ENCODE measurements at places on chromosomes 5 and 9. TPM values are rescaled to one million over a fixed set of nuclear protein-coding genes. Genes with fewer than 3 reads are reported as not detected.
A peak's percentile ranks its signal among the peaks of the same experiment; 100 is the strongest.

GRCh38 chr5:67971223-67971830 is 244.2 kb upstream of the PIK3R1 start:
- no peak for DNase-seq

GRCh38 chr9:93594041-93594756 is 17.8 kb downstream of the PHF2 start:
- no peak for DNase-seq

- peak; percentile 42 for DNase-seq
Measured at GRCh38 chr5:140882591-140882899, 621 bp downstream of the PCDHA13 start.

GRCh38 chr9:131530546-131530919 is 530 bp downstream of the UCK1 start:
- no peak for DNase-seq

DNA sequence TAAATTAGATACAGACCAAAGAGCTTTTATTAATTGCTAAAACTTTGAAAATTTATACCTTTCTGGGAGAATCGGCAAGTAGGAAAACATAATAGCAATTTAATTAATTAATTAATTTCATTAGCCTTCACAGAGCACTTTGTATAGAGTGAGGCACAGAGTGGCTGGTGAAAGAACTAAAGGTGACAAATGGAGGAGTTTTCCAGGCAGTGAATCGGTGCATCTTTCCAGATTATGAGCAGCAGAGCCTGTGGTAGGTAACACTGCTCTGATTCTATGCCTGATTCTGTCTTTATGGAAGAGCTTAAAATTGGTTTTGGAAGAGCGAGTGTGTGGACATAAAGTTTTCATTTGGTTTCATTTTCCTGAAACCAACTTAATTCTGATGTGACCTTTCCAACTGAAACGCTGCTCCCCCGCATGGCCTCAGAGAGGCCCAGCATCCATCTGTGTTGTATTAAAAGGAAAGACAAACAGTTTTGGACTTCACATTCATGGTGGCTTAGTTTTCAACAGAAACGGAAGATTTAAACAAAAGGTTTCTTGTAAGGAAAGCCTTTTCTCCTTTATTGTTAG is 188.9 kb upstream of the RPS23 start:
- DNase-seq: no peak

DNA sequence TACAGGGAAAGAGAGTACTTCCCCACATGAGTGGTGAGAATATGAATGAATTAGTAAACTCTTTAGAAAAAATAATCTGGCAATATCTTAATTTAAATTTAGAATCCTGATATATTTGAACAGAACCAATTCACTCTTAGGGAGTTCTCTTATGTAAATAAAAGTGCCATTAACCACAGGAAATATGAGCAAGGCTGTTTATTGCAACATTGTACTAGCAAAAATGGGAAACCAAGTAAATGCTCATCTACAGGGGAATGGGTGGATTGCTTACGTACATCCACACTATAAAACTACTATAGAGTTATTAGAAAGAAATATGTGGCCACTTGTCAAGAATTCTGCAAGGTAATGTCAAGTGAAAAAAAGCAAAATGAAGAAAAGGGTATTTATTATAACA is 274.5 kb downstream of the TLE1 start:
- DNase-seq: no peak

DNA sequence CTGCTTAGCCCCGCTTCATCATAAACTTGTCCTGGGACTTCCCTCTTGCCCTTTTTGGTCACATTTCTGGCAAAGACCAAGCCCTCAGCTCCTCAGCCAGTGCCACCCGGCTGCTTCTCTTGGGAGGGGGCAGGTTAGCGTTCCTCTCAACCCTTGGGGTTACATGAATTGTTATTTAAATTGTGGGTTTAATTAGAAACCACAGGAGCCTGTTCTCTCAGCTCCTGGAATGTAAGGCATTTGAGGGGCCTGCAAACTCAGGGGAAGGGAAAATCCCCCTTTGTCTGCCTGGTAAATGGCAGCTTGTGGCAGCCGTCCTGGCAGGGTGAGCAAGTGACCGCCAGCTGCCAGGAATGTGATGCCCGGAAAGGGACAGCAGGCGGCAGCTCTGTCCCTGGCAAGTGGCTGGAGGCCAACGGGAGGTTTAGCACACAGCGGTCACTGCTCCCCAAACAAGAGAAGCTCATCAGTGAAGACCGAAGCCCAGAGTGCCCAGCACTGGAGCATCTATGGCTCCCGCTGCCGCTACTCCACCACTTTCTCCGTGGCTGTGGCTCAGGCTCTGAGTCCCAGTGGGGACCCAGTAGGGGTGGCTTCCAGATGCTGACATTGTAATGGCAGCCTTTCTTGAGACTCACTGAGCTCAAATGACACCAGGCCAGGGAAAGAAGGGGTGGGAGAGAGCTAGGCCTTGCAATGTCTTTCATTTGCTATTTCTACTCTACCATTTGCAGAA is 51.7 kb downstream of the SHB start:
- DNase-seq: peak; percentile 64

DNA sequence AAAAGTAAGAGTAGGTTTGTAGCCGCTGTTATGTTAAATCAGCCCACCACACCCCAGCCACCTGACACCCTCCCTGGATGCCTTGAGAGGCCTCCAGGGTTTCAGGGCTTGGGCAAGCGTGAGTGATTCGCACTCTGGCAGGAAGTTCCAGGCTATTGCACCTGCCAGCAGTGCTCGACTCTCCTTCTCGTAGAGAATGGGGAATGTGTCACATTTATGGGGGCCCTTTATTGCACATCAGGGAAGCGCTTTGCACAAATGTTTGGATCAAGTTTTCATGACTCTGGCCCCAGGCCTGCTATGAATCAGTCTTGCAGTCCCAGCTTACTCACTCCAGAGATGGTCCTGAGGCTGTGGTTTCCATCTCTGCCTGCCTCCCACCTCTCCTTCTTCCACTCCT is 66.1 kb upstream of the ADRA1B start:
- no peak for DNase-seq

DNA sequence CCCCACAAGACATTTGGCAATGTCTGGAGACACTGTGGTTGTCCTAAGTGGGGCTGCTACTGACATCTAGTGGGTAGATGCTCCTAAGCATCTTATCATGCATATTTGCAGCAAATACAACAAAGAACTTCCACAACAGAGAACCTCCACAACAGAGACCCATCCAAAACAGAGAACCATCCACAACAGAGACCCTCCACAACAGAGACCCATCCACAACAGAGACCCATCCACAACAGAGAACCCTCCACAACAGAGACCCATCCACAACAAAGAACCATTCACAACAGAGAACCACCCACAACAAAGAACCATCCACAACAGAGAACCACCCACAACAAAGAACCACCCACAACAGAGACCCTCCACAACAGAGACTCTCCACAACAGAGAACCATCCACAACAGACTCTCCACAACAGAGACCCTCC is 32.8 kb downstream of the ARPC5L start:
- no peak for DNase-seq

- DNase-seq: no peak
Measured at GRCh38 chr9:93020771-93021670, 37.5 kb upstream of the SUSD3 start.

DNA sequence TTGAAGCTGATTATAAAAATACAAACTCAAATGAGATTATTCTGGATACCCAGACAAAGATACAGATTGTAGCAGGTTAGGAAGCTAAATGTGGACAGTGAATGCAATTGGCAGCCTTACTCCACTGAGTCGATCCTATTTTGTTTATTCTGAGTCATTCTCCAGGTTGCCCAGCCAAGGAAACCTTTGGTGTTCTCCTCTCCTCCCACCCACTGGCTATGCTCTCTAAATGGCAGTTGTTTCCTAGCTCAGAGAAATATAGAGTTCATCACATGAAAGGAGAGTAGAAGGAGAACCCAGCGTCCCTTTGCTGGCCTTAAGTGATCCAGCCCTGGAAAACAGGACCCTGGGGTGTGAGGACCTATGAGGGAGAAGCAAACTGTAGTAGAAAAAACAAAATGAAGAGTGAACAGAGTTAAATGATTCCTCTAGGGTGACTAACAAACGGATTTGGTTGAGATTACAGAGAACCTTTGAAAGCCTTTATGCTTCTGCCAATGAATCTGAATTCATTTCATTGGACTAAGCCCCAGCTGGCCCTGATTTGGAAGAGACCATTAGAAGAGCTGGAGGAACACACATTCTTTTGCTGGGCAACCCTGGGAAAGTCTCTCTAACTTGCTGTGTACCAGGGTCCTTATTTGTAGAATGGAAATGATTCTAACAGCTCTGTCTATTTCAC is 95.1 kb downstream of the BRINP1 start:
- DNase-seq: peak; percentile 24

GRCh38 chr9:134283111-134283515 is 43.1 kb upstream of the RXRA start:
- peak; percentile 84 for DNase-seq

GRCh38 chr9:121557581-121558447 is 58.2 kb upstream of the GGTA1 start:
- DNase-seq: peak; percentile 67

DNA sequence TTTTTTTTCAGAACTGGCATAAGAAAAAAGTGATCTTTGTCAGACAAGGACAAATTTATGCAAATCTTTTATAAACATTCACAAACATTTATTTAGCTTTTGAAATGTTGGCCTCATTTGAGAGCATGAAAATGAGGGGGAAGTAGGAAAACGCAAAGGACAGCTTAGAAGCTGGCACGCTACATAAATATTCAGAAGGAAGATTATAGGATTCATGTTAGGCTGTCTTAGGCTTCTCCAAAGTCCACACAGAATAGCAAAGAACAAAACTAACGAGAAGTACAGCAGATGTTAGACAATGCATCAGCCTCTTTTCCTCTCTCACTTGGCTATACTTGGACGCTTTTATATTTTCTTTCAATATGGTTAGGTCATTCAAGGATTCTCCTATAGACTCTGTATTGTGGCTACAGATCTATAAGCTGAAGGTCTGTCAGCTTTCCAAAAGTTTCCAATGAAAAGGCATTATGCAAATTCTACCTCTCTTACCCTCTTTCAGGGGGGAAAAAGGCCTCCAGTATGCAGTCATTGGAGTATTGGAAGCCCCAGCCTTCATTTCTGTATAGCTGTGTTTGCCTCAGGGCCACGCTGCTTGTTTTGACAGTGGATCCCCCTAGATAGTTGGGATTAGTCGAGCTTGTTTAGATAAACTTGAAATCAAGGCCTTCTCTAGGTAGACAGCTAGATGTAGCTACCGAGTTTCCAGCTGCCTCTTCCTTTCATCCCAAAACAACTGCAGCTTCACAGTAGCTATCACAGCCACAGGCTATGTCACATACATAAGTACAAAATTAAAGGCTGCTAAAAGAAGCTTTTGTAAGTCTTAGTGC is 153.0 kb downstream of the DENND1A start:
- DNase-seq: no peak

- DNase-seq: peak; percentile 64
Measured at GRCh38 chr5:140372971-140373487, 13.0 kb downstream of the SLC4A9 start.

DNA sequence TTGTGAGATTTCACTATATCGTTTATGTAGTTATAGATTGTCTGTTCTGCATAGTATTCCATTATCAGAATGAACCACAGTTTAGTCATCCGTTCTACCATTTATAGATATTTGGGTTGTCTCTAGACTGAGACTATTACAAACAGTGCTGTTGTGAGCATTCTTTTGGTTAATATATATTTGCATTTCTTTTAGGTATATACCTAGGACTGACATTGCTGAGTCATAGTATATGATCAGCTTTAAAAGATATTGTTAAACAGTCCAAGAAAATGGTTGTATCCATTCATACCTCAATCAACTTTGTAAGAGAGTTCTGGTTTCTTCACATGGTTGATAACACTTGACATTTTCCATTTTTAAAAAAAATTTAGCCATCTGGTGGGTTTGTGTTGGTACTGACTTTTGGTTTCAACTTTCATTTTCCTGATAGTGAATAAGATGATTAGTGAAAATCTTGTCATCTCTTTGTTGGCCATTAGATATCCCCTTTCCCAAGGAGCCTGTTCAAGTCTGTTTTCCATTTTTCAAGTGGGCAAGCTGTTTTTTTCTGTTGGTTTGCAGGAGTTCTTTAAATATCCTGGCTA is 22.9 kb upstream of the ADAM19 start:
- DNase-seq: no peak

GRCh38 chr5:97162045-97162444 is 19.6 kb upstream of the LIX1 start:
- peak; percentile 65 for DNase-seq

- DNase-seq: no peak
Measured at GRCh38 chr9:95349091-95350038, 31.9 kb upstream of the FANCC start.

- peak; percentile 45 for DNase-seq
Measured at GRCh38 chr5:71925608-71926091, 181.6 kb upstream of the MAP1B start.

DNA sequence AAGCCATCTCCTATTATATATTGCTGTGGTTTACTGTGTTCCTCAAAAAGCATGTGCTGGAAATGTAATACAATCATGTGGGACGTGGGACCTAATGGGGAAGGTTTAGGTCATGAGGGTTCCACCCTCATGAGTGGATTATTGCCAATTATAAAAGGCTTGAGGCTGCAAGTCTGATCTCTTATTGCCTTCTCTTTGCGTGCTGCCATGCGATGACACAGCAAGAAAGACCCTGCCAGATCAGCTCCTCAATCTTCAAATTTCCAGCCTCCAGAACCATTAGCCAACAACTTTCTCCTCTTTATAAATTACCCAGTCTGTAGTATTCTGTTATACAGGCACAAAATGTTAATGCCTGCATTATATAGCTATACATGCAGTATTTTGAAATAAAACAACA is 45.4 kb downstream of the MARCHF11 start:
- DNase-seq: no peak

GRCh38 chr5:156680831-156681230 is 169.3 kb upstream of the PPP1R2B start:
- DNase-seq: no peak

- DNase-seq: no peak
Measured at GRCh38 chr5:542319-543311, 18.4 kb upstream of the SLC9A3 start.

- DNase-seq: no peak
Measured at GRCh38 chr9:2060424-2060823, 45.3 kb downstream of the SMARCA2 start.

DNA sequence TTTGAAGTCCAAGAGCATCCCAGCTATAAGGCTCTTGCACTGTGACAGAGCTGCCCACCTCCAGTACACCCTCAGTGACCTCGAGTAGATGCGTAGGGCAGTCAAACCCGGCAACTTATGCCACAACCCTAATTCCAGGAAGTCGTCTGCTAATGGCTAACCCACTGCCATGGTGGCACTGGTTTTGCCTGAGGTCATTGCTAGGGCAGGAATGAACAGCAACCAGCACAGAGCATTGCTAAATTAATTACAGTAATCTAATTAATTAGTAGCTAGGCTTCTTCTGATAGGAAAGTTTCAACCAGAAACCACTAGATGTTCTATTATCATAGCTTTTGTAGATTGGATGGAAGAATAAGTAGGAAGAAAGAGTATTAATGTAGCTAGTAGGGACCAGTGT is 122.8 kb downstream of the DPYSL3 start:
- DNase-seq: no peak

The GARIN3 gene
- total RNA-seq: not detected

The F2RL1 gene
- total RNA-seq: 48.9 TPM

The PCDHB8 gene
- 1.8 TPM for total RNA-seq

The TNC gene
- 29.4 TPM for total RNA-seq

The FRMPD1 gene
- total RNA-seq: 5.9 TPM
